ENCODE measurements at places on chromosomes 16 and 17. TPM values are rescaled to one million over a fixed set of nuclear protein-coding genes. Genes with fewer than 3 reads are reported as not detected.

Gene CORO1A
- 0.36 TPM for total RNA-seq

Gene MAP1LC3B
- 62.5 TPM for total RNA-seq

Gene ABI3
- under 0.01 TPM for total RNA-seq

GRCh38 chr17:77365584-77366186 lies 224.9 kb downstream of the SEC14L1 start:
- peak; percentile 92 for DNase-seq

GRCh38 chr16:49051576-49051975 lies 230.1 kb downstream of the CBLN1 start:
- DNase-seq: no peak

GRCh38 chr17:7573324-7574080 lies 5.9 kb upstream of the CD68 start:
- DNase-seq: peak; percentile 97

- DNase-seq: no peak
These were observed 13.5 kb downstream of the KIAA0753 start for GRCh38 chr17:6627019-6627418.

DNA sequence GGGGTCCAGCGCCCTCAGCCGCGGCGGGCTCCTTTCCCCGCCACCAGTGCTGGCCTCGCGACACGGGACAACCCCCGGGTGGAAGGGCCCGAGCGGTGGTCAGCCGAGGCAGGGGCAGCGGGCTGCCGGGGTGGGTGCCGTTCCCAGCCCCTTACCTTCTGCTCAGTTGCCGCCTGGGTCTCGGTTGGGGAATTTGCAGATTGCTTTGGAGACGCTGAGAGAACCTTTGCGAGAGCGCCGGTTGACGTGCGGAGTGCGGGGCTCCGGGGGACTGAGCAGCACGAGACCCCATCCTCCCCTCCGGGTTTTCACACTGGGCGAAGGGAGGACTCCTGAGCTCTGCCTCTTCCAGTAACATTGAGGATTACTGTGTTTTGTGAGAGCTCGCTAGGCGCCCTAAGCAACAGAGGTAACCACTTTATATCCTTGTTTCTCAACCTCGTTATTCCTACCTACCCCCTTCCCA lies 381 bp downstream of the CTNS start:
- DNase-seq: peak; percentile 87
